Activated T-helper 9 cell treated with anti-CD3 and anti-CD28 coated beads, Interleukin-2, amount 50 U/mL, for 16 hours (primary cell): ENCODE measurements at places on chromosomes 1 and 21.
A peak's percentile ranks its signal among the peaks of the same experiment; 100 is the strongest.

- no peak for DNase-seq
These were observed 373.8 kb downstream of the TGFB2 start for GRCh38 chr1:218718977-218719376.

DNA sequence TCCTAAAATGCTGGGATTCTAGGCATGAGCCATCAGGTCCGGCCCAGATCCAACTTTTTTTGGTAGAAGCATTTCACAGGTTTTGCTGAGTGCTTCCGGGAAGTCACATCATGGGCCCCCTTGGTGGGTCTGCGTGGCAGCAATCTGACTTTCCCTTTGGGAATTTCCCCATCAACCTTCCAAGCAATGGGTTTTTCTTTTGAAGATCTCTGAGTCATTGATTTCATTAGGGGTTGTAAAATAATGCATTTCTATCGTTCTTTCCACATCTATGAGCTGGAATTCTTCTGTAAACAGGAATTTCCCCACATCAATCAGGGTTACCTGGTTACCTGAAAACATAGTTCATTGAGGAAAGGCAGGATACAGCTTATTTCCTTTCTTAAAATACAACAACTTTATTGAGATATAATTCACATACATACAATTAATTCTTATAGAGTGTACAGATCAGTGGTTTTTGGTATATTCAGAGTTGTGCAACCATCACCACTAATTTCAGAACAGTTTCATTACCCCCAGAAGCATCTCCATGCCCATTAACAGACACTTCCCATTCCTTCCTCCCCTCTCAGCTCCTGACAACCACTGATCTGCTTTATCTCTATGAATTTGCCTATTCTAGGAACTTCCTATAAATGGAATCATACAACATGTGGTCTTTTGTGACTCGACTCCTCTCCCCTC, 9.9 kb upstream of the ZBTB17 start:
- DNase-seq: no peak

- DNase-seq: no peak
These were observed 12.7 kb upstream of the CPLANE2 start for GRCh38 chr1:16249596-16250241.

DNA sequence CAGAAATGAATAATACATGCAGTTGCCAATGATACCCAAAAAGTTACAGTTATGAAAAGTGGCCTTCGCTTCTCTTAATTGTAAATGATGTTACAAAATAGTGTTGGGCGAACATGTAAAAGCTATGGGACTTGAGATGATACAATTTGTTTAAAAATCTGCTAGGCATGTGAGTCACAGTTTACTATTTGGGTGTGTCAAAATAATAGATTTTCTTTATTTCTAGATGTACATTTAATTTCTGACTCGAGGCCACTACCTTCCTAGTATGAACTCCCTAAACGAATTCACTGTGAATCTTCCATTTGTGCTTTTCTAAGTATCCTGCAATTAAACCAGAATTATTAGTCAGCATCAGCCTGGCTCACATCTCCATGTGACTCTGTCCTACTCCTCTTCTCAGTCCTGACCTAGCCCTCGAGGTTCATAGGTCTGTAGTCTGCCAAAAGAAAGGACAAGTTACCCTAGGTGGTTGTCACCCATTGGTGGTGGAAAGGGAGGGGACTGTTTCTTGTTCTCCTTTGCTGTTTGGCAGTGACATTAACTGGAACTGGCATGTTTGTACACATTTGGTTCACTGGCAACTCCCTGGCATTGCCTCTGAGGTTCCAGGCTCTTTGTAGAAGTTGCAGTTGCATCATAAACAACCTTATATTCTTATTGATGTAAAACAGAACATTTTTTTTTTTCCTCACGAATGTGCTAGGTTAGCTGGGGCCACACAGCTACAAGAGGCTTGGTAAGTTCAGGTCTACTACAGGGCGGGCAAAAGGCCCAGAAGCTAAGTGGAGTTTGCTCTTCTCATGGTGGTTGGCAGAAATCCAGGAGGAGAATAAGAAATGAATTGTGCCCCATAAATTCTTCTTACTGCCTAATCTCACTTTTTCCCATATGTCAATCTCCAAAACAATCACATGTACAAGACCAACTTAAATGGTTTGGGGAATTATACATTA, 746.5 kb upstream of the ADAMTS5 start:
- no peak for DNase-seq

DNA sequence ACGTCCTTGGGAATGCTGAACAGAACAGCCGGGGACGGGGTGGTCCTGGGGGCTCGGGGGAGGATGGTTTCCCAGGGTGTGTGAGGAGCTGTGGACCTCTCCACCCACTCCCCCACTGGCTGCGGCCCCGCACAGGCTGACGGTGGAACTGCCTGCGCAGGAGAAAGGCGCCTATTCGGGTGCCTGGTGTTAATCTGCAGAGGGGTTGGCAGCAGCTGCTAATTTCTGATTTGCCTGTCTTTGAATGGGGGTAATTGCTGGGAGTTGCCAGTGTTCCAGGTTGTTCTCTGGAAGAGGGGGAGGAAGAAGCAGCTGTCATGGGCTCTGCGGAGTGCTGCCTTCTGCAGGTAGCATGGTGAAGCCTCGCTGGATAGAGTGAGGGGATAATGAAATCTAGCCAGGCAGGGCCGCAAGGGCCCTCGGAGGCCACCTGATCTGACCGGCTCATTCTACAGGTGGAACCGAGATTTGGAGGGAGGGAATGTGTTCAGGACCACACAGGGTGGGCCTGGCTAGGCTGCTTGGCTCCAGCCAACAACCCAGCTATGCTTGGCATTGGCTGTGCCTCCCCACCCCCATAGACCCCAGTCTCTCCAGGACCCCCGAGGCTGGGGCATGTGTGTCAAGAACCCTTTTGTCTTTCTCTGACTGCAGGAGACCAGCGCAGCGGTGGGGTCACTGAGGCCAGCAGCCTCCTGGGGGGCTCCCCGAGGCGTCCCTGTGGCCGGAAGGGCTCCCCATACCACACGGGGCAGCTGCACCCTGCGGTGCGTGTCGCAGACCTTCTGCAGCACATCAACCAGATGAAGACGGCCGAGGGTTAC, 67.1 kb downstream of the PTPRU start:
- no peak for DNase-seq

DNA sequence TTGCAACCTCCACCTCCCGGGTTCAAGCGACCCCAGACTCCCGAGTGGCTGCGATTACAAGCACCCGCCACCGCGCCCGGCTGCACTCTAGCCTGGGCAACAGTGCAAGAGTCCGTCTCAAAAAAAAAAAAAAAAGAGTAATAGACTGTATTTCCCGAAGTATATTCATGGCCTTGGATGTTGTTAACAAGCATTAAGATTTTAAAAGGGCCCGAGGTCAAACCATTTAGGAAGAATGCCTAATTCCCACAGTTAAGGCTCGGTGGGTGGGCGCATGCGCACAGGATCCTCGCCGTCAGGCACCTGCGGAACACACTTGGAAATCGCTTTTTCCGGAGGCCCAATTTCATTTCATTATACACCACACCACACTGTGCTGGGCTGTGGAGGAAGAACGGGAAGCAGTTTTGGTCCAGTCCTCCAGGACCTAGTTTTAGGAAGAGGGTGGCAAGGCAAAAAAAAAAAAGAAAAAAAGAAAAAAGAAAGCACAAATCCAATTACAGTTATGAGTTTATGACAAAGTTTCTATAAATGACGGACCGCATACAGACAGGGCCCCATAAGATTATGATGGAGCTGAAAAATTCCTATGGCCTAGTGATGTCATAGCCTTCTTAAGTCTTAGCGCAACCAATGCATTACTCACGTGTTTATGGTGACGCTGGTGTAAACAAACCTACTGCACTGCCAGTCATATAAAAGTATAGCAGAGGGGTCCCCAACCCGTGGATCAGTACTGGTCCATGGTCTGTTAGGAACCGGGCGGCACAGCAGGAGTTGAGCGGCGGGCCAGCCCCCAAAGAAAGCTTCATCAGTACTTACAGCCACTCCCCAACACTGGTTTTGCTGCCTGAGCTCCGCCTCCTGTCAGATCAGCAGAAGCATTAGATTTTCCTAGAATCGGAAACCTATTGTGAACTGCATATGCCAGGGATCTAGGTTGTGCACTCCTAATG, 38.2 kb downstream of the H3-3A start:
- DNase-seq: peak; percentile 19

DNA sequence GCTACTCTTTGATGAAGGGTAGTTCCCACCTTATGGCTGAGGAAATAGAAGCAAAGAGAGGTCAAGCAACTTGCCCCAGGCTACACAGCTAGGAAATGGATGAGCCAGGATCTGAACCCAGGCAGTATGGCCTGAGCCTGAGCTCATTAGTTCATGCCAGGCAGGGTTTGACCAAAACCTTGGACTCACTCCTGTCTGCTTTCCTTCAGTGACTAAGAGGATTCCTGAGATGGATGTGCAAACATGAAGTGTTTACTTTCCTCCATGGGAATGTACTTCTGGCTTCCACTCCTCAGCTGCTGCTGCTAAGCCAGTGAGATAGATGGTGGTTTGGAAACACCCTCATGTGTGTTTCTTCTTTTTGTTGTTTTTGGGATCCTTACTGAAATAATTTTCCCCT, 35.1 kb upstream of the ERRFI1 start:
- DNase-seq: no peak
